ENCODE measurements at places on chromosomes 2 and 18. TPM values are rescaled to one million over a fixed set of nuclear protein-coding genes. Genes with fewer than 3 reads are reported as not detected.

GRCh38 chr2:27174638-27175037, 25.8 kb downstream of the TCF23 start:
- no peak for DNase-seq

The ALPI gene
- not detected for polyA plus RNA-seq

DNA sequence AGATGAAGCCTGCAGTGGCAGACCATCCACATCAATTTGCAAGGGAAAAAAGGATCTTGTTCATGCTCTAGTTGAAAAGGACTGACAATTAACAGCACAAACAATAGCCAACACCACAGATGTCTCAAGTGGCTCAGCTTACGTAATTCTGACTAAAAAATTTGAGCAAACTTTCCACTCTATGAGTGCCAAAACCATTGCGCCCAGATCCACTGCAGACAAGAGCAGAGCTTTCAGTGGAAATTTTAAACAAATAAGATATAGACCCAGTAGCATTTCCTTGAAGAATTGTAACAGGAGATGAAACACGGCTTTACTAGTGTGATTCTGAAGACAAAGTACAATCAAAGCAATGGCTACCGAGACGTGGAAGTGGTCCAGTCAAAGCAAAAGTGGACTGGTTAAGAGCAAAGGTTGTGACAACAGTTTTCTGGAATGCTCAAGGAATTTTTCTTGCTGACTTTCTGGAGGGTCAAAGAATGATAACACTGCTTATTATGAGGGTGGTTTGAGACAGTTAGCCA, 12.0 kb upstream of the ZNF396 start:
- peak; percentile 47 for DNase-seq

- DNase-seq: no peak
Observed at GRCh38 chr2:88451811-88452564, 505 bp downstream of the FOXI3 start.

DNA sequence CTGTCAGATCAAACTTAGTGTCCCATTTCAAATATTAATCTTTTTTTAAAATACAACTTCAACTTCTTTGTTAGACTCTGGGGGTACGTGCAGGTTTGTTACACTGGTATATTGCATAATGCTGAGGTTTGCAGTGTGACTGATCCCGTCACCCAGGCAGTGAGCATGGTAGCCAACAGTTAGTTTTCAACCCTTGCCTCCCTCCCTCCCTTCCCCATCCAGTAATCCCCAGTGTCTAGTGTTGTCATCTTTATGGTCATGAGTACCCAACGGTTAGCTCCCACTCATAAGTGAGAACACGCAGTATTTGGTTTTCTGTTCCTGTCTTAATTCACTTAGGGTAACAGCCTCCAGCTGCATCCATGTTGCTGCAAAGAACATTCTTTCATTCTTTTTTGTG, 23.9 kb downstream of the NOL10 start:
- no peak for DNase-seq

DNA sequence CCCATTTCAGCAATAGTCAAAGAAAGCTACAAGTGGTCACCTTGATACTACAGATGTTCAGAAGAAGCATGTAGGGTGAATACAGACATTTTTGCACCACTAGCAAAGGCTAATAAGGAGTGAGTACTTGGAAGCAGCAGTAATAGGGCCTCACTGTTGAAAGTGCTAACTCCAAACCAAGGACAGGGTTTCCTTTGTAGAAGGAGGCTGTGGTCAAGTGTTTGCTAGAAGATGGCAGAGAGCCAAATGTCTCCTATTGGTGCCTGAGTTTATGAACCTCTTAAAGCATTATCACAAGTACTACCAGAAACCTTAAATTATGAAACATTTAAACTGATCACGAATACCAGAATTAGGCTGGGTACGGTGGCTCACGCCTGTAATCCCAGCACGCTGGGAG, 308.1 kb downstream of the ZEB2 start:
- DNase-seq: no peak

GRCh38 chr2:17605696-17606095, 65.2 kb downstream of the VSNL1 start:
- no peak for DNase-seq

The MZT2B gene
- 288 TPM for polyA plus RNA-seq

GRCh38 chr2:240525802-240526201, 32.0 kb downstream of the ANKMY1 start:
- DNase-seq: no peak

The TMEM198 gene
- not detected for polyA plus RNA-seq

GRCh38 chr2:33225350-33225749, 251.1 kb upstream of the RASGRP3 start:
- no peak for DNase-seq

- DNase-seq: no peak
Observed at GRCh38 chr2:26892133-26892532, 44.2 kb downstream of the DPYSL5 start.

- DNase-seq: no peak
Observed at GRCh38 chr18:44689736-44690135, 9.0 kb downstream of the SETBP1 start.

- DNase-seq: no peak
Observed at GRCh38 chr2:164777847-164778461, 63.7 kb downstream of the COBLL1 start.

DNA sequence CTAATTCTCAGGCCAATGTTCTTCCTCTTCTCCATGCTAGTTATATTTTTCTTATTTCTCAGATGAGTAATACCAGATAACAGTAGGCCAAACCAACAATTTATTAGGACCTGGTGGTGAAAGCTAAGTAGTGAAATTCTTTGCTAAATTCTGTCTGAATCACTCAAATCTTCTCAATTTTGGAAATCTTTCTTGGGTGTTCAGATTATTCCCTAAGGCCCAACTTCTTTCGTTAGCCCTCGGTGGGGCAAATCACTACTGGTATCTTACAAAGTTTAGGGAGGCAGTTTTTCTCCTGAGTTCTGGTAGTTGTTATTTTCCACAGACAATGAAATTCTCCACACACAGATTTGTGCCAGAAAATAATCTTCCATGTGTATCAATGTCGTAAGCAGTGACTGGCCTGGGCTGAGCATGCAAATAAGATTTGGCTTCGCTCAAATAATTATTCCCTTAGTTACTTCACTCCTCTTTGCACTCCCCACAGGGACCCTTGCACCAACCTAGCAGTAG, 443.5 kb upstream of the SLC14A2 start:
- no peak for DNase-seq

DNA sequence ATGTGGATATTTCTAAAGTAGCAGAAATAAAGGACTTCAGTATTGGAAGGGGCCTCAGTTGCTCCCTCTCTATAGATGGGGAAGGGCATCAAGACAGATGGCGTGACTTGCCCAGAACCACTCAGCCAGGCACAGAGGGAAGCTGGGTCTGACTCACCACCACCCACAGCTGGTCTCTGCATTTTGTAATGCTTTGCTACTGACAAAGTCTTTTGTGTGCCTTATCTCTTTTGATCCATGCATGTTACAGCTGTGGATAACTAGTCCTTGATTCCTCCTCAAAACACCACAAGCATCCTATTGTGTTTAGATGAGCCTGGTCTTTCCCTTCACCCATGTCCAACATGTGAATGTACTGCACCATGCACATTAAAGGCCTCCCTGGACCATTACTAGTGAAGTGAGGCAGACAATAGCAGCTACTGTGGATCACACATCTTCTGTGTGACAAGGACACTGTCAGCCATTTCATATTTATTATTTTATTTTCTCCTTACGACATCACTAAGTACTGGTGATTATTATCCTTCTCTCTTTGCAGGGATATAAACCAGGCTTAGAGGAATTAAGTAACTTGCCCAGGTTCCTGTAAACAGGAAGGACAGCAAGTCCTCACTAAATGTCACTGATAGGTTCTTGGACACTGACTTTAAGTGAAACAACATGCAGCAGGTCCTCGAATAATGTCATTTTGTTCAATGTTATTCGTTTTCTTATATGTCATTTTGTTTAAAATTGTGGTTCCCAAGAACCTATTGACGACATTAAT, 29.6 kb upstream of the IL37 start:
- peak; percentile 65 for DNase-seq

- peak; percentile 42 for DNase-seq
Observed at GRCh38 chr2:221103930-221104329, 468.2 kb downstream of the EPHA4 start.

The TEKT4 gene
- polyA plus RNA-seq: not detected

DNA sequence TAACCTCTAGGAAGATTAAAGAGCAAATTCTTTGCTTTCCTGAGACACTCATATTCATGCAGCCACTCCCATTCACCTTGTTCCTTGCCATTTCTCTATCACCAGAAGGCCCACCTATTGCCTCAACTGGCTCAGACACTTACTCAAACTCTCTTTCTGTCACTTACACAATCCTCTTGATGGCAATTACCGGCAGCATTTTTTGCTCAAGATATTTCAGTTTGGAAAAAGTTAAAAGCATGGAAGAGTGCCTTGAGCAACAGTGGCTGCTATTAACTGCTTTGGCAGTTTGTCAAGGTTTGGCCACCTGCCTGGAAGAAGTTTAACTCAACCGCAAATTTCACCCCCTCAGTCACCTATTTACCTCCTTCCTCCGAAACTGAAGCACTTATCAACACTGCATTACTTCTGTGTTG, 1104.0 kb upstream of the PIK3C3 start:
- no peak for DNase-seq

- no peak for DNase-seq
Observed at GRCh38 chr18:6610466-6610865, 119.0 kb upstream of the ARHGAP28 start.

The SKA1 gene
- polyA plus RNA-seq: 6.9 TPM

GRCh38 chr2:74347303-74347702, 4.1 kb upstream of the SLC4A5 start:
- no peak for DNase-seq

DNA sequence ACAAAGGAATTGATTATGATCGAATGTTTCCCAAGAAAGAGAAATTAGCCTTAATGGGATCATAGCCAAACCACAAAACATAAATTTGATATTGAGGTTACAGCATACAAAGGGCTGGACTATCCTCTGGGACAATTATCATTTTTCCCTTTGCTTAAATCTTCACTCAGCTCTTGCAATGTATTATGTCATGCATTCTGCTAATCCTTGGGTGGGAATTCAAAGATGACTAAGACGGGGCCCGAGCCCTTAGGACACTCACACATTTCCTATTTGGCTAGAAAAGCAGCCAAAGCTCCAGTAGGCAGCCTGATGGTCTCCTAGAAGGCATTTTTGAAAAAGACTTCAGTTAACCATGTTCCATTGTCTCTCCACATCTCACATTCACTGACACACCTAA, 17.2 kb upstream of the NMI start:
- peak; percentile 36 for DNase-seq

The NEB gene
- 0.84 TPM for polyA plus RNA-seq

DNA sequence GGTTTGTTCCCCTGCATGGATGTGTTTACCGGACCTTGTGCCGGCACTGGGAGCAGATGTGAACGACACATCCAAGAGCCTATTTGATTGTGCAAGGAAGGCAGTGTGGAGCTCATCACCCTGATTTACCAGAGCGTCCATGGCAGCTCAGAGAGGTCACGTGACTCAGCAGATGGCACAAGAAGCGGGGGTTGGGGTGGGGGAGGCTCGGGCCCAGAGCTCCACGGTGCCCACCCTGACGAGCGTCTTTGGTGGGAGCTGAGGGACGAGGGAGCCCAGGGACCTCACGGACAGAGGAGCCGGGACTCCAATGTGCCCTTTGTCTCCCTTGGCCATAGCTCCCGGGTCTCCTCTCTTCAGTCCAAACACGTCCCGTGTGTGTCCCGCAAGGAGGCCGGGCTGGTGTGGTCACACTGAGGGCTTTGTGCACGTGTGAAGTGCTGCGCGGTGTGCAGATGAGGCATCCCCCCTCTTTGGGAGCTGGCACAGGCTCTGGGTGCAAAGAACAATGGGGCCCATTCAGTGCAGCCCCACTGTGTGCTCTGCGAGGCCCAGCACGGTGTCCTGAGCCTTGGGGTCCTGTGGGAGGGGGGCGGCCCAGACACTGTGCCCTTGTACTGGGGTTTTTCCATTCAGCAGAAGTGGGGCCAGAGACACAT, 15.5 kb downstream of the KCNIP3 start:
- no peak for DNase-seq

The SOS1 gene
- 22.2 TPM for polyA plus RNA-seq

GRCh38 chr2:215969131-215969841, 44.1 kb downstream of the MREG start:
- no peak for DNase-seq

GRCh38 chr2:36707050-36707449, 10.5 kb downstream of the VIT start:
- DNase-seq: no peak

The NFATC1 gene
- 13.6 TPM for polyA plus RNA-seq

- no peak for DNase-seq
Observed at GRCh38 chr2:39738936-39739335, 40.1 kb downstream of the THUMPD2 start.

The CD28 gene
- not detected for polyA plus RNA-seq

The GAD1 gene
- polyA plus RNA-seq: 0.64 TPM

The L3MBTL4 gene
- polyA plus RNA-seq: not detected

- peak; percentile 10 for DNase-seq
Observed at GRCh38 chr2:169664600-169664977, 29.6 kb downstream of the CFAP210 start.

GRCh38 chr18:78981989-78982620, 2.5 kb downstream of the SALL3 start:
- no peak for DNase-seq

The RESP18 gene
- polyA plus RNA-seq: not detected

The NEU4 gene
- not detected for polyA plus RNA-seq

DNA sequence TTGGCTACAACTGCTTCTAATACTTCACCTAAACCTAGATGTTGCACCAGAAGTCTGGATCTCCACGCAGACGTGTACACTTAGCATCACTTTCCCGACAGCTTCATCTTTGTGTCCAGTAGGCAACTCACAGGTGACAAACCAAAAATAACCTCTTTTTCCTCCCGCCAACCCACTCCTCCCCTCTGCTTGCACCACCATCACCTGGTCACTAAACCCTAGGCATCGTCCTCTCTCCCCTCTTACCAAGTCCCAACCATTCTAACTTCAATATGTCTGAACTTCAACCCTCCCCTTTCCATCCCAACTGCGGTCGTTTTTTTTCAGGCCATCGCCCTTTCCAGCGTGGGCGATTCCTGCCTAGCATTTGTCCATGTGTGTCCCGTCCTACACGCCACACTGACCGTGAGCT, 413 bp upstream of the CHMP3 start:
- DNase-seq: no peak

GRCh38 chr2:5694306-5694705, 2.1 kb downstream of the SOX11 start:
- no peak for DNase-seq

GRCh38 chr2:128318776-128319464, at the start of gene HS6ST1:
HS6ST1 (minus strand) TSS chr2:128318868; CDS start chr2:128318563, 305 bp downstream.
- peak; percentile 73 for DNase-seq

- peak; percentile 90 for DNase-seq
Observed at GRCh38 chr2:187574969-187575750, 20.9 kb upstream of the TFPI start.

The GDF7 gene
- polyA plus RNA-seq: 4.1 TPM

The GRHL1 gene
- 0.70 TPM for polyA plus RNA-seq

- no peak for DNase-seq
Observed at GRCh38 chr2:214492152-214492551, 81.3 kb downstream of the VWC2L start.

The SLC39A10 gene
- polyA plus RNA-seq: 11.4 TPM

GRCh38 chr18:8525692-8526091, 83.5 kb upstream of the RAB12 start:
- DNase-seq: no peak

- no peak for DNase-seq
Observed at GRCh38 chr2:192969055-192969454, 774.3 kb upstream of the TMEFF2 start.

The BUB1 gene
- polyA plus RNA-seq: 16.1 TPM
